H1 (cell line): ENCODE measurements at places on chromosomes 16 and 17. TPM values are rescaled to one million over a fixed set of nuclear protein-coding genes. Genes with fewer than 3 reads are reported as not detected.

Gene HEATR9
- total RNA-seq: not detected in 2 replicates

Gene KRTAP4-3
- not detected in 2 replicates for total RNA-seq

Gene CCDC78
- total RNA-seq: 8.2 and 8.5 TPM in 2 replicates

Gene METTL16
- 58.1 and 59.4 TPM in 2 replicates for total RNA-seq

Gene CA7
- 1.7 and 1.8 TPM in 2 replicates for total RNA-seq

Gene MOSMO
- total RNA-seq: 13.1 and 14.8 TPM in 2 replicates

Gene C16orf54
- not detected in 2 replicates for total RNA-seq

DNA sequence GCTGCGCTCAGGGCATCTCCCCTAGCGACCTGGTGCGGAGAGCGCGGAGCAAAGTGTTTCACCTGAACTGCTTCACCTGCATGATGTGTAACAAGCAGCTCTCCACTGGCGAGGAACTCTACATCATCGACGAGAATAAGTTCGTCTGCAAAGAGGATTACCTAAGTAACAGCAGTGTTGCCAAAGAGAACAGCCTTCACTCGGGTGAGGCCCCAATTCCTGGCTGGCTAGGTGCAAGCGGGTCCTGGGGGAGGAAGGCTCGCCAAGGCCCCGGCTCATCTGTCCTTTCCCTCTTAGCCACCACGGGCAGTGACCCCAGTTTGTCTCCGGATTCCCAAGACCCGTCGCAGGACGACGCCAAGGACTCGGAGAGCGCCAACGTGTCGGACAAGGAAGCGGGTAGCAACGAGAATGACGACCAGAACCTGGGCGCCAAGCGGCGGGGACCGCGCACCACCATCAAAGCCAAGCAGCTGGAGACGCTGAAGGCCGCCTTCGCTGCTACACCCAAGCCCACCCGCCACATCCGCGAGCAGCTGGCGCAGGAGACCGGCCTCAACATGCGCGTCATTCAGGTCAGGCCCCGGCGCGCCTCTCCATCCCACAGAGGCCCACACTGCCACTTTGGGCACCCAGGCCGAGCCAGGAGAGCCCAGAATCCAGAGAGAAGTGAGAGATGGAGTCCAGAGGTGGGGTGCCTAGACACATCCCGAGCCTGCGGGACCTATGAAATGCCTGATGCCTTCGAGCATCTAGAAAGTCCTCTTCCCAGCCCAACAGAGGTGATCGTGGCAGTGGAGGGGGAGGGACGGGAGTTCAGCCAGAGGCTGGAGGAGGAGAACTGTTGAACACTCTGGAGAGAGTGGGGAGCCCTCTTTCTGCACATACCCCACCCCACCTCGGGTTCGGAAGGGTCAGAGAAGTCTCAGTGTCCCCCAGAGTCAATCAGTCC is 3.3 kb downstream of the LHX1 start:
- DNase-seq: no peak

DNA sequence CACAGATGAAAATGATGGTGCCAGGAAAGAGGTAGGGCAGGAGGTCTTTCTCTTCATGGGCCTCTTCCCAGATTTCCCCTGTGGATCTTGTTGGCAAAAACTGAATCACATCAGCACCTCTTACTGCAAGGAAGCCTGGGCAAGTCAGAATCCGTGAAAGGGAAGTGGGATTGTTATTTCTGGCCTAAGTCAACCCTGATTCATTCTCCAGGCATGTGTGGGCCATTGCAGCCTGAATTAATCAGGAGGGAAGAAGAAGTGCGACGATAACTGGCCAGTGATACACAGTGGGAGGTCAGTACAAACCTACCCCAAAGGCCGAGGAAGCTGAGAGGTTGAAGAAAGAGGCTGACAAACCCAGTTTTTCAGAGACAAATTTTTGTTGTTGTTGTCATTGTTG is 17.9 kb upstream of the NSMCE1 start:
- no peak for DNase-seq

DNA sequence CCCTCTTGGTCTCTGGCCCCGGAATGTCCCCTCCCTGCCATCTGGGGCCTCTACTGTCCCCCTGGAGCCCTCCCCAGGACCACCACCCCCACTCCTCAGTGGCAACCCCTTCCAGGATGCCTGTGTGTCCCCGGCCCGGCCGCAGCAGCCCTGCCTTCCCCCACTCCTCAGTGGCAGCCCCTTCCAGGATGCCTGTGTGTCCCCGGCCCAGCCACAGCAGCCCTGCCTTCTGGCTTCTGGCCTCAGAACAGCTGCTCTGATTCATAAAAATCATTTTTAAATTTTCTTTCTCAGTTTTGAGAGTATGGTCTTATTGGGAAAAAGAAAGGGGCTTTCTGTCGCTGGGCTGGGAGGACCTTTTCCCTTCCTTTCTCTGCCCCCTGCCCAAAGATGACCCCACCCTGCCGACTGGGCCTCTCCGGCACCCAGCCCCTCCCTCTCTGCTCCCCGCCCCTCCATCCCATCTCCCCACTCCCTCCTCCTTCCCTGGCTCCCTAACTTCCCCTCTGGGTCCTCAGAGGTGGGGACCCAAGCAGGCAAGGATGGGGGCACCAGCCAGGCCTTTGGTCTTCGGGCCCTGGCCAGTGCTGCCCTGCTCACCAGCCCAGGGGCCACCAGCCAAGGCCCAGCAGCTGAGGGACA is 40.5 kb downstream of the BAHCC1 start:
- no peak for DNase-seq

- DNase-seq: no peak
Observed at GRCh38 chr17:66582373-66583111, 252.4 kb upstream of the CACNG5 start.

DNA sequence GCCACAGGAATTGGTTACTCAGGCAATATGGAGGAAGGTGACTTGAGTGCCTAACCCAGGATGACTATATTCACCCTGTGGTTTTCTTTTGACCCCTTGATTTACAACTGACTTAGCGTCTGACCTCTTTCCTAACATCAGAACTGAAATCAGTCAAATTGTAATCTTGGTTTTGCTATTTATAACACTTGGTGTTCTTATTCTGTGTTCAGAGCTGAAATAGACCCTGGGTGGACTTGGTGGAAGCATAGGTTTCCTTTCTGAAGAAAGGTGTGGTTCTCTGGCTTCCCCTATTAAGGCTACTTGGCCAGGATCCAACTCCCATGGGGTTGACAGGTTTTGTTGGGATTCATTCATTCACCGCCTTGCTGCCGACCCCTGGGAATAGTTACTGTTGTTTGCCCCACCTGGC is 80.8 kb downstream of the CLEC16A start:
- DNase-seq: no peak

GRCh38 chr16:15553313-15554088 is 89.5 kb downstream of the MARF1 start:
- no peak for DNase-seq

DNA sequence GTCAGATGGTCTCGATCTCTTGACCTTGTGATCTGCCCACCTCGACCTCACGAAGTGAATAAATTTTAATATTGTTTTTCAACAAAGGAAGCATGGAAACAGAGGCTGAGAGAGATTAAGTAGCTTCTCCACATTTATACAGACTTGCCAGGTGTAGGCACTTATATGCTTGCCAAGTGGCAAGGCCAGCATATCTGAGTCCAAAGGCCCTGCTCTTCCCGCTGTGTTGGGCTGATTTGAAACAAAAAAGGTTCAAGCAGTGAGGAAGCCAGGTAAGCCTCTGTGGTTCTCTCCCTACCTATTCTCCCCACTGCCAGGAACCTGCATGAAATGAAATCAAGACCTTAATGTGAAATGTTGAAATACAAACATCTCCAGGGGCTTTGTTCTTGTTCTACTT is 7.5 kb upstream of the SLC6A4 start:
- no peak for DNase-seq

DNA sequence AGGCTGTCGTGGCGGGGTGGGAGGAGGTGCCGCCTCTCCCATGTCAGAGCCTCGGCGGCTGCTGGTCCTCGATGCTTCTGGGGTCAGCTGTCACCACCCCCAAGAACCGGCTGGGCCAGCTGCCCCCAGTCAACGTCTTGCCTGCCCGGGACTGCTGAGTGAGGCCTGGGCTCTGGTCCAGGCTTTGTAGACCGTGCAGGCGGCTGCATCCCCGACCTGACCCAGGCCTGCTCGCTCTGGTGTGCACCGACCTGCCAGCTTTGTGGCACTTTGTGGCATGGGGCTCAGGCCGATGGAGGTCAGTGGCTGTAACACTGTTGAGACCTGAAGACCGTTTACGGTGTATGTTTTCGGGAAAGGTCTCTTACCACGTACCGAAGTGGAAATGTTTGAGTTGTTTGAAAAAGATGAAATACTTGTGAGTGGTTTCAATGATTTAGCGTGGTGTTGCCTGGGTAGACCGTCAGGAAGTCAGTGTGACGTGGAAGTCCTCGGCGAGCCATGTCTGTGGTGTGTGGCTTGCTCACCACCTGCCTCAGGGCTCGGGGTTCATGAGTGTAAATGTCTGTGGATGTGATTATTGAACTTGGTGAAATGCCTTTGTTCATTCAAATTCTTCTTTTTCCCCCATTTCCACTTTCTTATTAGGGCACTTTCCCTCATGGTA is 53.2 kb upstream of the ZNF750 start:
- no peak for DNase-seq

DNA sequence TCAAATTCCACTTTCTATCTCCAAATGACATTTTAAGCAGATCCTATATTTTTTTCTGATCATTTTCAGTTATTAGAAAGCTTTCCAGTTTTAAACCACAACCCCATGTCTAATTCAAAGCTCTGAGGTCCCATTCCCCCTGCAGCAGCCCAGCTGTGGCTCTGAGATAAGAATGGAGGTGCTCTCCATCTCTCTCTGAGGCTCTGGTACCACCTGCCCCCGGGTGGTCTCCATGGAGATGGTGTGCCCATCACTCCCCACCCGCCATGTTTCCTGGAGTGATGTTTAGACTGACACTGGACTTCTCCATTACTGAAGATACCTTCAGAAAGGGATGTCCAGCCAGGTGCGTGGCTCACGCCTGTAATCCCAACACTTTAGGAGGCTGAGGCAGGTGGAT is 68.1 kb upstream of the SEC14L1 start:
- no peak for DNase-seq

DNA sequence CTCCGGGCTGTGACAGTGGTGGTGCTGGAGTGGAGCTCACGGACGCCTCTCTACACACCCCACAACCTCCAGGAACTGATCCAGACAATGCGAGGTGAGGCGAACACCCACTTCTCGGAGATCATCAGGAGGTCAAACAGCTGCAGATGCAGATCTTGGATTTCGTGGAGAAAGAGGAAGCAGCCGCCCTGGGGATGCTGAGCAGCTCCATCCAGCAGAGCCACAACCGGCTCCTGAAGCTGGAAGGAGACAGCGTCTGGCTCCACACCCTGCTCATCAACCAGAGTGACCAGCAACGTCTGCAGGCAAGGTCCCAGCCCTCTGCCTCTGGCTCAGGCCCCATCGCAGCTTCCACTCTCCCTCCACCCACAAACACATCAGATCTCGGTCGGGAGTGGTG is 13.2 kb upstream of the SLC16A5 start:
- DNase-seq: no peak

DNA sequence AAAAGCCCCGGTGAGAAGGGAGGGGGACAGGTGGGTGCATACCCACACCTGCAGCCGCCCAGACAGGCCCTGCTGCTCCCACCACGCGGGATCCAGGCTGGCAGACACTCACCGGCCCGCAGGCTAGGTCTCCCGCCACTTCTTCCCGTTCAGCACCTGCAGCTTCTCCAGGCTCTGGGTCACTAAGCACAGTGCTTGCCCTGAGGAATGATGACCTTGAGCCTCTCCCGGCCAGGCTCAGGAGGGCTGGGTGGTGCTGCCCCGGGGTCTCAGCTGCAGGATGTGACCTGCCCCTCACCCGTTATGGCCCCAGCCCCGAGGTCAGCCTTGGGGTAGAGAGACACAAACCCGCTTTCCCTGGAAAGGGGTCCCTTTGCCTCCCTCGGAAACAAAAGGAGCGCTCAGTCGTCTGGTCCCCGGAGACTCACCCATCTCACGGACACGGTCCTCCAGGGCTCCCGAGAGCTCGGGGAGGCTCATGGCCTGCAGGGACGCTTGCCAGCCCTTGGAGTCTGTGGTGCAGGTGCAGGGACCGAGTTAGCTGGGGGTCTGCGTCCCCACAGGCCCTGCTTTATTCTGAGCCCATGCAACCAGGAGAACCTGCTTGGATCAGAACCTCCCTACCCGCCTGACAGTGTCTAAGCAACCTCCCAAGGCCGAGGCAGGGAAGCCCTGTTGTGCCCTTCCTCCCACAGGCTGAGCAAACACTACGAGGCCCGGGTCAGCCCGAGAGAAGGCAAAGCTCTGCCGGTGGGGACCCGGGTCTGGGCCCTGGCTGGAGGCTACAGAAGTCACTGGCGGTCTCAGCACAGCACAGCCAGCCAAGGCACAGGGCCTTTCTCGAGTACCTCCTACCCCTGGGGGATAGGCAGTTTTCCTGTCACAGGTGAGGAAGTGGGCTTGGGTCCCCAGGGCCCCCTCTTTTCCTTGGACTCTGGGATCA is 3.8 kb downstream of the NUDT16L1 start:
- no peak for DNase-seq

DNA sequence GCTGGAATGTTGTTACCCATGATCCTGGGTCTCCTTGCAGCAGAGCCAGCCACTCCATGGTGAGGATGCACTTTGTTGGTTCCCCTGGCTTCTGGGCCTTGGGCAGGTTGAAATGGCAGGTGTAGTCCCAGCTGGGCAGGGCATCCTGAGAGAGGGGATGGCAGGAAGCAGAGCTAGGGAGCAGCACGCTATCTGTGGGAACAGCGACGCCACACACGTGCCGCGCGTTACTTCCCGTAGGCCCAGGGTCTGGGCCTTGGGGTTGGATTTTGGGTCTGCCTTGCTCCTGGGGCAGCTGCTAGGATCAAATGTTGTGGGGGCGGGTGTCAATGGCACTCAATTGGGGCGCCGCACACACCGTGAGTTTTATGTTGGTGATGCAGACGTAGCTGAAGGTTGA is 368.0 kb downstream of the CPPED1 start:
- no peak for DNase-seq

- no peak for DNase-seq
Observed at GRCh38 chr17:54967621-54968261, 713 bp downstream of the COX11 start.

DNA sequence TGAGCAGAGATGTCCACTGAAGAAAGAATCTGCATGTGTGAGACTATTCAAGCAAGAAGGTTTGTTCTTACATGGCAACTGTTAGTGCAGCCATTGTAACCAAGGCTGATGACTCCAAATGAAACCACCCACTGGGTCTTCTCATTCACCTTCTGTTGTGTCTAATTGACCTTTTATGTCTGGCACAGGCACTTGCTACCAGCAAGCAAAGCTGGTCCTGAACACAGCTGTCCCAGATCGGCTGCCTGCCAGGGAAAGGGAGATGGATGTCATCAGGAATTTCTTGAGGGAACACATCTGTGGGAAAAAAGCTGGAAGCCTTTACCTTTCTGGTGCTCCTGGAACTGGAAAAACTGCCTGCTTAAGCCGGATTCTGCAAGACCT is 3.6 kb downstream of the CDC6 start:
- no peak for DNase-seq

GRCh38 chr17:78745407-78746088 is 36.5 kb downstream of the CYTH1 start:
- no peak for DNase-seq

GRCh38 chr17:62717889-62718288 is 90.2 kb downstream of the MARCHF10 start:
- DNase-seq: no peak

GRCh38 chr16:69927056-69927757 is 23.9 kb upstream of the CLEC18A start:
- no peak for DNase-seq

- peak; percentile 69 for DNase-seq
Observed at GRCh38 chr17:7478276-7479212, 887 bp downstream of the ZBTB4 start.
